CD4-positive, alpha-beta T cell treated with Interleukin-17A for 4 hours (primary cell): ENCODE measurements at places on chromosomes 11 and 22.

- no peak for DNase-seq
These were observed 25.0 kb upstream of the SERPIND1 start for GRCh38 chr22:20748731-20749428.

- DNase-seq, result no peak
These were observed 10.1 kb upstream of the HTR3B start for GRCh38 chr11:113894421-113894996.

DNA sequence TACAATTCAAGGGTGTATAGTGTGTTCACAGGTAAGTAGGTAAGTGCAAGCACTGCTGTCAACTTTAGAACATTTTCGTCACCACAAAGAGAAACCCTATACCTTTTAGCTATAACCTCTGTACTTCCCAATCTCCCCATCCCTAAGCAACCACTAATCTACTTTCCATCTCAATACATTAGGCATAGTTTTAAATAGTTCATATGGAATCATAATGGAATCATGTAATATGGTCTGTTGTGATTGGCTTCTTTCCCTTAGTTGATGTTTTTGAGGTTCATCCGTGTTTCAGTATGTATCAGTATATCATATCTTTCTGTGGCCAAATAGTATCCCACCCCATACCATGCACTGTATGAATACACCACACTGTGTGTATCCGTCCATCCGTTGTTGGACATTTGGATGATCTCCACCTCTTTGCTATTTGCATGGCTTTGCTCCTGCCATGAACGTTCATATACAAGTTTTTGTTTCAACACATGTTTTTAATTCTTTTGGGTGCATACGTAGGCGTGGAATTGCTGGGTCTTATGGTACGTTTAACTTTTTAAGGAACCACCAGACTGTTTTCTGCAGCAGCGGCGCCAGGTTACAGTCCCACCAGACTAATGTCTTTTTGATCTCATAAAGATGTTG is 27.7 kb upstream of the OPCML start:
- no peak for DNase-seq

- DNase-seq, result peak; percentile 85
These were observed 29.1 kb upstream of the TXNRD2 start for GRCh38 chr22:19970479-19971275.
